ENCODE measurements at places on chromosomes 4 and X.
A peak's percentile ranks its signal among the peaks of the same experiment; 100 is the strongest.

- no peak for DNase-seq
Observed at GRCh38 chr4:80539190-80539589, 203.7 kb downstream of the CFAP299 start.

GRCh38 chr4:89275587-89275986 is 32.0 kb downstream of the GPRIN3 start:
- DNase-seq = no peak

DNA sequence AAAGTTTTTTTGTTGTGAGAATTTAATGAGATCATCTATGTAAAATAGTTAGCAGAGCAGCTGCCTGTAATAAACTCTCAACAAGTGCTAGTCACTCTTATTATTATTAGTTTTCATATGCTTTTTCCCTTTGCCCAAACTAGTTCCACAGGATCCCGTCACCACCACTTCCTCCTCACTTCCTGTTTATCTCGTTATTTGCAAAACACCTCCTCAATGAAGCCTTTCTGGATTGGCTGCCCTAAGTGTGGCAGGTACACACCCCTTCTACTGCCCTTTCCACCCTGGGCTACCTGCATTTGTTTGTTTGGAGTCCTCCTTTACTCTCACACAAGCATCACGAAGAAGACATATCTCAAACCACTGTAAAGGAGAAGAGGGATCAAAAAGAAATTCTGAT is 54.4 kb upstream of the KLF3 start:
- DNase-seq = no peak

- DNase-seq = peak; percentile 3
Observed at GRCh38 chrX:45850775-45851433, 650.2 kb upstream of the DIPK2B start.

- peak; percentile 6 for DNase-seq
Observed at GRCh38 chrX:84155938-84156337, 32.1 kb downstream of the RPS6KA6 start.

DNA sequence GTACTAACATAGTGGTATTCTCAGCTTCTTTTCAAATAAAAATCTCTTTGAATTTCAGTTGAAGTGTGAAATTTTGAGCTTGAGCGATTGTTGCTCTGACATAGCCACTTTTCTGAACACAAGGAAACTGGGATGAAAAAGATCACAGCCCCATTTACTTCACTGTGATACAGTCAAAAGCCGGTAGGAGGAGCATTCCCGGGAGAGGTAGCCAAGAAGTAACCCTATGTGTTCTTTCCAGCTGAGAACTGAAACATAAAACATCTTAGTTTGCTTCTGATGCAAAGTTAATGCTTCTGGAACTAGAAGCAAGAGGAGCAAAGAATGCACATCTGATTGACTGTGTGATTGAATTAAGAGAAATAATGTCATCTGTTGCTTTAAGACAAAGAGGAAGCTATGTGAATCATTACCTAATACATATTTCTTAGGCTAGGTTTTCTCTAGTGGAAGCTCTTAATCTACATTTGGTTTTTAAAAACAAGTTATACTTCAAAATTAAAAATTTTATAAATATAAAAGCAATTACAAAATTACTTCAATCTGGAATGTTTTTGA is 88.3 kb upstream of the UNC5C start:
- DNase-seq = no peak

DNA sequence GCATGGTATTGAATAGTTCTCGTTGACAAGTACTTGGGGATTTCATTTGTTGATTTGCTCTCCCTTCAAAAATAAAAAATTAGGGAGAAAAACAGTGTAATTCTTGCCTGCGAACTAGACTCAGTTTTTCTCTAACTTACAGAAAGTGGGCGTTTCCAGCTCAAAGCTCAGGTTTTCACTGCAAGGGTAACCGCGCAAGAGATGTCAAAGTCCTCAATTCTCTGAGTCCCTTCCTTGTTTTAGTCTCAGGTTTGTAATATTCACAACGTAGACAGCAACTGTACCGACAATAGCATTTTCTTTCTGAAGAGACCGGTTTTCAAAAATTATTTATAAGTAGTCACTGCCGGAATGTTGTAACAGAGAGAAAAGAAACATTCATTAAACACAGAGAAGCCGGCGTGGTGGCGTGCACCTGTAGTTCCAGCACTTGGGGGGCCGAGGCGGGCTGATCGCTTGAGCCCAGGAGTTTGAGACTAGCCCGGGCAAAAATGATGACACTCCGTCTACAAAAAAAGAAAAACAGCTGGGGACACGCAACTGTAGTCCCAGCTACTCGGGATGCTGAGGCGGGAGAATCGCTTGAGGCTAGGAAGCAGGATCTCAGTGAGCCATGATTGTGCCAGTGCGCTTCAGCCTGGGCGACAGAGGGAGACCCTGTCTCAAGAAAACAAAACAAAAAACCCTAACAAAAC is 774 bp downstream of the ZCCHC4 start:
- no peak for DNase-seq

GRCh38 chrX:13284570-13284969 is 35.3 kb downstream of the ATXN3L start:
- DNase-seq = no peak

GRCh38 chr4:2891294-2891693 is 47.6 kb downstream of the ADD1 start:
- peak; percentile 13 for DNase-seq

DNA sequence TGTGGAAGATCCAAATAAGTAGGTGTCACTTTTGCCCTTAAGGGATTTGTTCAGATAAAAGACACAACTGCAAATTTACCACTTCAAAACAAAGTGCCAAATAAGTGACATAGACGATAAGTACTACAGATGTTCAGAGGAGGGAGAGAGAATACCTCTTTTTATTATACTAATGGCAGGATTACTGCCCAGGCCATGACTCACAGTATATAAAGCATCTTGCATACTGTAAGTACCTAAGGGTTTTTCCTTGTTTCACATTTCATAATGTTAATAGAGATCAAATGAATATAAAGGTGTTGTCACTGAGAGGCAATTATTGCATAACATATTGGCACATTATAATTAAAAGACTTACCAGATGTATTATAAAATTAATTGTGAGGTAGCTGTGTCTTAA is 46.4 kb downstream of the PTPN13 start:
- DNase-seq = no peak

DNA sequence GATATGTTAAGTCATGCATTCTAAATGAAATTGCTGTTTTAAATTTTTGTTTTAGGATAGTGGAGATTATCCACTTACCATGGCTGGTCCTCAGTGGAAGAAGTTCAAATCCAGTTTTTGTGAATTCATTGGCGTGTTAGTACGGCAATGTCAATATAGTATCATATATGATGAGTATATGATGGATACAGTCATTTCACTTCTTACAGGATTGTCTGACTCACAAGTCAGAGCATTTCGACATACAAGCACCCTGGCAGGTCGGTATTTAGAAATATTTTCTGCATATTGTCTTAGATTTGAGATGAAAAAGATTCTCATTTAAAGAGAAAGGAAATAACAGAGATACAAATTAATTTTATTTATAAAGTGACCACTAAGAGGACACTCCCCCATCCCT is 83.6 kb downstream of the STAG2 start:
- no peak for DNase-seq

- DNase-seq = no peak
Observed at GRCh38 chr4:82810176-82810575, 11.6 kb upstream of the SCD5 start.

DNA sequence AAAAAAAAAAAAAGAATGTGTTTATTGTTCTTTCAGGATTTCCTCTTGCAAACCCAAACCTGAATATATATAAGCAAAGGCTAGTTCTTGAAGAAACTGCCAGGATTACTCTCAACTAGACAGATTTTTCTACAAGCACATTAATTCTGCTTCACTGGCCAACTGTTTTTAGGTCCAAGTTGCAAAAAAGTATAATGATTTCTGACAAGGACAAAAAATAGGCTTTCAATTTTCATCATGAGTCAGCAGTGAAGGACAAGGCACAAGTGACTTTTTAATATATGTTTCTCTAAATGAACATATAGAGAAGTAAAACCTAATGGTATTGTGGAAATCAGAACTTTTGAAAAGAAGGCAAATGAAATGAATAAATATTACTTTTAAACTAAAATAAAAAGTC is 73.7 kb downstream of the ELOVL6 start:
- no peak for DNase-seq

- DNase-seq = no peak
Observed at GRCh38 chr4:188305690-188306089, 166.4 kb downstream of the TRIML1 start.

DNA sequence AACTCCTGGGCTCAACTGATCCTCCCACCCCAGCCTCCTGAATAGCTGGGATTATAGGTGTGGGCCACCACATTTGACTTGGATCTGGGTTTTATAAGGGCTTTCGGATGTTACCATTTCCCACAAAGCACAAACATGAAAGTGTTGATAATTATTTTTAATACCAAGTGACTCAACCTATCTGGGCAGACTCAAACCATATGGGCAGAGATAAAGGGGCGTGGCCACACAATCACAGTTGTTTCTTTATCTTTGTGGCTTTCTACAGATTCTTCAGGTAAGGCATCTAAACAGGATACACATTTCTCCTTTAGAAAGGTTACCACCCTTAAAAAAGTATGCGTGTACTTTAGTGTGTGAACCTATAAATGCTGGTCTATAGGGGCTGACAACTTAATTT is 122.5 kb downstream of the ZNF827 start:
- DNase-seq = no peak

- DNase-seq = no peak
Observed at GRCh38 chr4:161134795-161135194, 1029.0 kb downstream of the FSTL5 start.

GRCh38 chr4:153936121-153936520 is 147.2 kb upstream of the SFRP2 start:
- DNase-seq = no peak

DNA sequence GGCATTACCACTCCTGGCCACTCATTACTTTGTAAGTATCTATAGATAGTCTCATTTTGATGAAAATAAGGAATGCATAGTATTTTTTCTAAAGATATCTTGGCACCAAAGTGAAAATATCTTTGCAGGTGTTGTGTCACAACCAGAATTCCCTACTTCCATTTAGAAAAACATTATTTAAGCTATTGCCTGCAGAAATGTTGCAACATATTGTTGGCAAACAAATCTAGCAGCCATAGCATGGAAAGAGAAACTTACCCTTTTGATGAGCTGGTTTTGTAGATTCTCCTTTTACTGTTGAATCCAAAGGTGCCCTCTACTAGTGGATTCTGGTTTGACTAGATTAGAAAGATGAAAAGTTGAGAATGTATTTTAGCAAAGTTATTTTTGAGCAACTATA is 138.8 kb downstream of the AREG start:
- no peak for DNase-seq

GRCh38 chr4:8120501-8120900 is 38.1 kb downstream of the ABLIM2 start:
- no peak for DNase-seq

DNA sequence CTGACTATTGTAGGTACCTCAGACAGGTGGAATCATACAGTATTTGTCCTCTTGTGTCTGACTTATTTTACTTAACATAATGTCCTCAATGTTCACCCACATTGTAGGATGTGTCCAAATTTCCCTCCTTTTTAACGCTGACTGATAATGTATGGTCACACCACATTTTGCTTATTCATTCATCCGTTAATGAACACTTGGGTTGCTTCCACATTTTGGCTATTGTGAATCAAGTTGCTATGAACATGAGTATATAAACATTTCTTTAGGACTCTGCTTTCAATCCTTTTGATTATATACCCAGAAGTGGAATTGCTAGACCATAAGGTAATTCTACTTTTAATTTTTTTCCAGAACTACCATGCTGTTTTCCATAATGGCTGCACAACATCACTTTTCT is 87.0 kb upstream of the NDP start:
- DNase-seq = no peak

GRCh38 chr4:186161138-186161537 is 30.2 kb upstream of the CYP4V2 start:
- no peak for DNase-seq

GRCh38 chrX:85391878-85392238 is 12.4 kb upstream of the POF1B start:
- no peak for DNase-seq

- DNase-seq = no peak
Observed at GRCh38 chr4:178976861-178977260, 1534.6 kb upstream of the AGA start.

DNA sequence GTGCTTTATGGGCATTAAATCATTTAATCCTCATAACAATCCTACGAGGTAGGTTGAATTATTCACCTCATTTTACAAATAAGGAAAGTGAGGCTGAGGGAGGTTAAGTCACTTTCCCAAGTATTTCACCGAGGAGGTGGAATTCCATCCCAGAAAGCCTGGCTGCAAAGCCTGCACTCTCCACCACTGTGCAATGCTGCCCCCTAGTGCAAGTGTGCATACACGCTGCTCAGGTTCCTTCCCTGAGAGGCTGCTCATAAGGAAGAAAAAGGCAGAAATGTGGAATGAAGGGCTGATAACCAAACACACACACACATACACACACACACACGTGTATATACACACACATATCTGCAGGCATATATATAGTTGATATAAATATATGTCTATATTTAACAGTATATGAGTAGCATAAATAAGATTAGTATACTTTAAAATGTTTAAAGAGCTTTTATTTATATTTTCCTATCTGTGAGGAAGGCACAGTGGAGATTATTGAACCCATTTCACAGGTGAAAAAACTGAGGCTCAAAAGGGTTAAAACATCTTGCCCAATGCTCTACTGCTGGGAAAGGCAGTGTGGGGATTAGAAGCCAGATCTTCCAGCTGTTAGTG is 714.5 kb upstream of the TENM3 start:
- peak; percentile 65 for DNase-seq

DNA sequence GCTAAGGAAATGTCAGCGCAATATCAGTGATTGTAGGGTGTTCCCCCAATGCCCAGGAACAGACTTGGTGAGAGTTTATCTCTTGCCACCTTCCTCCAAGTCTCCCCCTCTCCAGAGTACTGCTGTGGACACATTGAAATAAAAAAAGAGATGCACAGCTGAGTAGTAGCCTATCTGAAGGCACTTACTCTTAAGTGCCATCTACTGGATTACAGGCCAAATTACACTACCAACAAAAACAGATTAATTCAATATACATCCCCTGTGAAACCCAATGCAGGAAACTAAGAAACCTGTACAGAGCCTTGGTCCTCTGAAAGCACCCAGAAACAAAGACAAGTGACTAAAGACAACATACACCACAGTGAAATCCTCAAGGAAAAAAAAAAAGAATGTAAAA is 460.3 kb downstream of the ZIC3 start:
- DNase-seq = no peak

- DNase-seq = peak; percentile 53
Observed at GRCh38 chr4:86092684-86093083, 267.2 kb downstream of the MAPK10 start.

GRCh38 chrX:3584415-3584996 is 128.9 kb downstream of the PRKX start:
- no peak for DNase-seq
